ENCODE measurements at places on chromosomes 5 and 9.

DNA sequence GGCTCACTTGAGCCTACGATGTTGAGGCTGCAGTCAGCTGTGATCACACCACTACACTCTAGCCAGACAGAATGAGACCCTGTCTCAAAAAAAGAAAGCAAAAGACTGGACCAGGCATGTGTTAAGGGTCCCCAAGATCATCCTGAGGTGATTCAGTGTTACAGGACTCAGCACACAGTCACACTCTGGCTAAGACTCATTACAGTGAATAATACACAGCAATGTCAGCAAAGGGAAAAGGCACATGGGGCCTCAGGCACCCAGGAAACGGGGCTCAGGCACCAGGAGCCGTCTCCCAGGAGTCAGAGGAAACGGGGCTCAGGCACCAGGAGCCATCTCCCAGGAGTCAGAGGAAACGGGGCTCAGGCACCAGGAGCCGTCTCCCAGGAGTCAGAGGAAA lies 39.2 kb upstream of the NRARP start:
- no peak for DNase-seq

DNA sequence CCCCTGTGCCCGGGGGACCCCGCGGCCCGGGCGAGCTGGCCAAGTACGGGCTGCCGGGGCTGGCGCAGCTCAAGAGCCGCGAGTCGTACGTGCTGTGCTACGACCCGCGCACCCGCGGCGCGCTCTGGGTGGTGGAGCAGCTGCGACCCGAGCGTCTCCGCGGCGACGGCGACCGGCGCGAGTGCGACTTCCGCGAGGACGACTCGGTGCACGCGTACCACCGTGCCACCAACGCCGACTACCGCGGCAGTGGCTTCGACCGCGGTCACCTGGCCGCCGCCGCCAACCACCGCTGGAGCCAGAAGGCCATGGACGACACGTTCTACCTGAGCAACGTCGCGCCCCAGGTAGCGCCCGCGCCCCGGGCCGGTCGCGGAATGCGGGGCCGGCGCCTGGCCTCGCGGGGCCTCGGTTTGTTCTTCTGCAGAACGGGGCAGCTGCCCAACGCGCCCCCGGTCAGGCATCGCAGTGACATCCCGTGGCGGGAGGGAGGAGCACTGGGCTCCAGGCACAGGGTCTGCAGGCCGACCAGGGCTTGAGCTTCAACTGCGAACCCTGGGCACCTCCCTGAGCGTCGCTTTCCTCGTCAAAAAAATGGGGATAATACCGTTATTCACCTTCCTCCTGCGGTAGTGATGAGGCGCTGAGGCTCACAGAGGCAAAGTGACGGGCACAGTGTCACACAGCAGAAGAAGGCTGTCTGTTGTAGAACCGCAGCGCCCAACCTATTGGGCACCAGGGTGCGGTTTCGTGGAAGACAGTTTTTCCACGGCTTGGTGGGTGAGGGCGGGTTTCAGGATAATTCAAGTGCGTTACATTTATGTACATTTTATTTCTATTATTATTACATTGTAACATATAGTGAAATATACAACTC lies 777 bp downstream of the ENDOG start:
- peak; percentile 28 for DNase-seq

- DNase-seq, result no peak
These were observed 782 bp upstream of the SKP1 start for GRCh38 chr5:134177369-134178095.

GRCh38 chr9:130541533-130541932 lies 37.8 kb upstream of the FUBP3 start:
- DNase-seq, result no peak
